ENCODE measurements at places on chromosomes 11 and 22. TPM values are rescaled to one million over a fixed set of nuclear protein-coding genes. Genes with fewer than 3 reads are reported as not detected.
A peak's percentile ranks its signal among the peaks of the same experiment; 100 is the strongest.

- DNase-seq = no peak
Measured at GRCh38 chr22:45762545-45763235, 91.1 kb downstream of the ATXN10 start.

DNA sequence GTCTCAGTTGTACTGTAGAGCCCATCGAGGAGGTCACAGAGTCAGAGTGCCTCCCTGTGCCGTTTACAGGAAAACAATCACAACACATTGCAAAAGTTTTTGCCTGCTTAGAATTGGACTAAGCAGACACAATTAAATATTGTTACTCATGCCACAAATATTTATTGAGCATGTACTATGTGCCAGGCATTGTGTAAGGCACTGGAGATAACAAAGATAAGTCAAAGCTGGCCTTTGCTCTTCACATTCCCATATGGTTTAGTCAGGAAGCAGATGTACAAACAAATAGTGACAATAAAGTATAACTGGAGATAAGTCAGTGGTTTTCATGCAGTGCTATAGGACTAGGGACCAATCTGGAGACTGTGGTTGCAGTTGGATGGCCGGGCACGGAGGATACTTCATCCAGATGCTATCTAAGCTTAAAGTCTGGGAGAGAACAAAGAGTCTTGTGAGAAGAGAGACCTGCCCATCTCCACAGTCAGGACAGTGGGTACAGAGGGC, 550.7 kb downstream of the INSC start:
- DNase-seq = no peak

DNA sequence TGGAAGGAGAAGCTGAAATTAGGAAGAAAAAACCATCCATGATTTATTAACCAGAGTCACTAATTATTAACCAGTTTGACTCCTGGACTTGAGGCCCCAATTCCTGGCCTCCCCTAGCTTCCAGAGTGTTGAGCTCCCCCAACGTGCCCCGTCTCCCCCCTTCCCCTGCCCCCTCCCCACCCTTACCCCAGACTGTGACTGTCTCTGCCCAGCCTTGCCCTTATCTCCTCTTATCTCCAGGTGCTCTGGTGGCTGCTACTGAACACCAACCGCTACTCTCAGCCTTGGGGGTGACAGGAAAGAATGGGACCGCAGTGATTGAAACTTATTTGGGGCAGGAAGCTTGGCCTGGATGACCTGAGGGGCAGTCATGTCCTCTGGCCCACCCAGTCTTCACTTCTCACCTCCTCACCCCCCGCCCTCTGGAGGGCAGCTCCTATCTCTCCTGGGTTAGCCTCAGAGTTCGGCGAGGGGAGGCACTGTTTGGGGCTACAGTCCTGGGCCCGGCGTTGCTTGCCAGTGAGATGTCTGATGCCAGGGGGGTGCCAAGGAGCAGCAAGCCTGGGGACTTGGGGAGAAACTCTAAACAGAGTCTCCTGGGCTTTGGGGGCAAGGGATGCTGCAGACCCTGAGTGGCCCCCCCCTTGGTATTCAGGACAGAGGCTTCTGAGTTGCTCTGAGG, 15.5 kb downstream of the NECTIN1 start:
- no peak for DNase-seq

DNA sequence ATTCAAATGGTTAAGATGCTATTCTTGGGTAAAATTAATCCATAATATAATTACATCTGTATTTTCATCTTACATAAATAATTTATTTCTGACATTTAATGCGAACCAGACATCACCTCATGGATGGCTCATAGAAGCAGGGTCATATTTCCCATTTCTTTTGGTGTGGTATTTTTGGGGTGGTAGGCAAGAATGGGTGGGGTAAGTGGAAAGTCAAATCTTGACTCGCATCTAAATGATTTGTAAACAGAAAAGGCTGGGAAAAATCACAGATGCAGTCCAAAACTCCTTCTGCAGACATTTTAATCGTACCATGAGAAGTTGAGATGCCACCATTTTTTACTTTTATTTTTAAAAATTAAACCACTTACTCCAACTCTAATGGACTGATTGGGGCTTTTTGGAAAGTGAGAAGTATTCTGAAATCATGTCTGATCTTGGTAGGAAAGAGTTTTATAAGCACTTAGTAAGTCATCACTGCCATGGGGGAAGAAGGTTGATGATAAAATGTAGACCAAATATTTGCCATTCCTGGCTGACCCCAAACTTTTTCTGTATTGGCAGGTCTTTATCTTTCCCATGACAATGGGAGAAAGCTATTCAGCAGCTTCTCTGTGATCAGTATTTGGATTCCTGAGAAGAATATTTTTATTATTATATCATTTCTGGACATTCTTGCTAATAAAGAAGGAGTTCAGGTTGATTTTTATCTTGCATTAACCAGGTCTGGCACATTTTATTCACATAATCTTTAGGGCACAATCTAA, 47.2 kb upstream of the BLID start:
- DNase-seq = no peak

GRCh38 chr11:34433899-34434298, 4.8 kb upstream of the CAT start:
- DNase-seq = no peak

- no peak for DNase-seq
Measured at GRCh38 chr11:47906066-47906465, 57.9 kb upstream of the NUP160 start.

GRCh38 chr11:70510571-70510970, 112.2 kb downstream of the CTTN start:
- no peak for DNase-seq

DNA sequence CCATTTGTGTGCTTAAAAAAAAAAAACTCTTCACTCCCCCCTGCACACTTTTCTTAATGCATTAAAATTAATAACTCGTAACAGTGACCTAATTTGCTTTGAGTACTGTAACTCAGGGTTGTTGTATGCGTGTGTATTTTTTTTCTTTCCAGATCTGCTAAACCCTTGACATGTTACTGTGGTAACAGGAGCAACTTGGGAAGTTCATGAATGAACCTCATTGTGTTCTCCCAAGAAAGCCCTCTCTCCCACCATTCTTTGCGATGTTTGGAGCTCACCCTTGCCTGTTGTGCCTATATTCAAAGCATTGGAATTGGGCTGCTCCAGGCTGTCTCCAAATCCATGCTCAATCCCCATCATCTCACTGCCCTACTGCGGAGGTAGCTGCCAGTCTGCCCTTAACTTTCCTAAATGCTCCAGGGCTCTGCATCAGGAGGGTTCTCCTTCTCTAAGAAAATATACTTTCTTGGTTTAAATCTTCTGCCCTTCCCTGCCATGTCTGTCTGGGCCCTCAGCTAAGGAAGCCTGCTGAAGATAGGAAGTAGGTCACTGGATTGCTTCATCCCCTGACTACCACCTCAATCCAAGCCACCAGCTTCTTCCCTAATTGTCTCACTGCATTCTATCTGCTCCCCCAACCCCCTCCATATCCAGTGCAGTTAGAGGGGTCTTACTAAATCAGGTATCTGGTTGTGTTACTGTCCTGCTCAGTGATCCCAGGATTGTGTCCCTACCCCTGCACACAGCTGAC, 70.3 kb downstream of the KIRREL3 start:
- DNase-seq = no peak

DNA sequence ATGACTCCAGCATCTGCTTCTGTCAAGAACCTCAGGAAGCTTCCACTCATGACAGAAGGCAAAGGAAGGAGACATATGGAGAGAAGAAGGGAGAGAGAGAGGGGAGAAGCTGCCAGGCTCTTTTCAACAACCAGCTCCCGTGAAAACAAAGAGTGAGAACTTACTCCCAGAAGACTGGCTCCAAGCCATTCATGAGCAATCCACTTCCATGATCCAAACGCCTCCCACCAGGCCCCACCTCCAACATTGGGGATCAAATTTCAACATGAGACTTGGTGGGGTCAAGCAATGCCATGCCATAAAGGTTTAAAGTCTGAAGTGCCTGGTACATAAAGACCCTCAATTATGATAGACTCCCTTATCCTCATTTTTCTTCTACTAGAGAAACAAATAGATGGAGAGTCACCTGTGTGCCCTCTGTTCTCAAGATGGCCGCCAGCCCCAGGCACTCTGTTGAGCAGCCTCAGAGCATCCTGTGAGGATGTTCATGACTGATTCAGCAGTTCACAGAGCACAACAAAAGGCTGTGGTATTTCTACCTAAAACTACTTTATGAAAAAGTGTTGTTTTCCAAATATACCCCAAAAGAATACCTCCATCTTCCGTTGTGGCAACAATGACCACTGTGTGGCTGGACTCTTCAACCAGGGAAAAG, 69.0 kb upstream of the CRTAM start:
- DNase-seq = no peak

DNA sequence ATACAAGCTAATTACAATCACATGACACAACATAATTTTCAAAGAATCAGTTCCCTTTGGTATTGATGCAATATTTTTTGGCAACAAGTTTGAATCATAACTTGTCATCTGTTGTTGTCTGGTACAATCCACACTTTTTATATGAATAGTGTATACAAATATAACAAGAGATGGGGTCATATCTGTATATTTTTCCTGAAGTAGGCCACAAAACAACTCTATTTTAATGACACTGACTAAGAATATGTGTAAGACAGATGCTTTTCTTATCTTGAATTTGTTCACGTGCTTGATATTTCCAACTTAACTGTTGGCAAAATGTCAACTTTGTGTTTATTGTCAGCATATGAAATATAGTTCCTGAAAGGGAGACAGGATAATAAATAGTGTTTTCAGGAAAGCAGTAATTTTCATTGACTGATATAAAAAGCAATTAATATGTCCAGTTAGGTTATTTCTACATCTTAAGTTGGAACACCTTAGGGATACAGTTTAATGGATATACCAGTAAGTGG, 27.9 kb downstream of the NOX4 start:
- no peak for DNase-seq

DNA sequence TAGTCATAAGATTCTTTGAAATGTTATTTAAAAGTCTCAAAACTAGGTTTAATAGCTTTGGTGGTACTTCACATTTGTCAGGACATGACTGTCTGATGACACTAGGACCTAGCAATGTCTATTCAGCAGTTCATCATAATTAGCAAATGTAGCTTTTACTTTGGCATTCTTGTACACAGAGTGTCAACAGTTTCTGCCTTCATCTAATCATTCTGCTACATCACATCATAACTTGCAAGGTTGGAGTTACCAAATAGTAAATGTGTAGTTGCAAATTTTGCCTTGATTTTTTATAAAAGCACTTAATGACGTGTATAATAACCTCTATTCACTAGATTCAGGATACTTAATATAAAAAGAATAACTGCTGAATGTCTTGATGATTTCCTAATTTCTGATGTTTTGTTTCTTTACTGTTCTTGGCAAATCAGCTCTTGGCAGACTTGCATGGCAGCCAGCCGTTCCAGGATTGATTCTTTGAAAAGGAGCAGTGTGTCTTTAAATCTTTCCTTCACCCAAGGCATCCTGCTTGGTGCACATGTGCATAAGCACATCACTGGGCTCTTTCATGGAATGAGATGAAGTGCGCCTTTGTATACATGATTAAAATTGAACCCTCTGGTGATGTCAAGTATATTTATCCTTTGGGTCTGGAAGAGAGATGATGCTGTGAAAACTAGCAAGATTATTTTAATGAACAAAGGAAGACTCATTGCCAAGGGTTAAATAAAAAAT, 12.2 kb downstream of the FBXO7 start:
- DNase-seq = no peak

GRCh38 chr22:46180370-46181137, 30.2 kb downstream of the PPARA start:
- DNase-seq = no peak

GRCh38 chr11:62024936-62025486, 57.6 kb upstream of the FTH1 start:
- DNase-seq = peak; percentile 64

GRCh38 chr11:35267504-35267903, 128.5 kb downstream of the CD44 start:
- no peak for DNase-seq

DNA sequence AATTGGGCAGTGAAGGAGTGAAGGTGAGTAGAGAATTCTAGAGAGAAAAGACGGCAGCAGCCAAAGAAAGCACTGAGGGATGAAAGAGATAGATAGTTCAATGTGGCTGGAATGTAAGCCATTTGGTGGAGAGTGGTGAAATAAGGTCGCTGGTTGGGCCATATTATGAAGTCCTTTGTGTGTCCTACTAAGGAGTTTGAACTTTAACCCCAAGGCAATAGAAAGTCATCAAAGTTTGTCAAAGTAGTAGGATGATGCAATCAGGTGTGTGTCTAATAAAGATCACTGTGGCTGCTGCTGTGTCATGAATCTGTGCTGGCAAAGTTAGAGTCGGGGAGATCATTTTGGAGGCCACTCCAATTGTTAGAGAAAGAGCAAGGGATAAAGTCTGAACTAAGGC, 18.7 kb downstream of the RNF121 start:
- no peak for DNase-seq

DNA sequence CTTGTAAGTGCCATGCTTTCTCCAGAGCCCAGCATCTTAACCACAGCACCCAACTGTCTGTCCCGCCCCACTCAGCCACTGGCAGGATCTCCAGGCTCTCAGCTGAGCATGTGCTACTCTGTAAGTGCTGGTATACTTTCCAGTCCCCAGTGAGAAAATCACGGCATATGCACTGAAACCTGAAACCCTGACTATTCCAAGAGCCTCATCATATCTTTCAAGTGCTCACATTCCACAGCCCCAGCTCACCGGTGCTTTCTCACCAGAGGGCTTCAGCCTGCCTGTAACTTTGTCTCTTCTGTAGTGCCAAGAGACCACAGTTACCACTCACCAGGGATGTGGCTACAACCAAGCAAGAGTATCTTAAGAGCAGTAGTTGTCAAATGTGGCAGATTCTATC, 24.4 kb upstream of the PAMR1 start:
- no peak for DNase-seq

GRCh38 chr11:105144887-105145286, 5.3 kb upstream of the CARD18 start:
- DNase-seq = no peak

DNA sequence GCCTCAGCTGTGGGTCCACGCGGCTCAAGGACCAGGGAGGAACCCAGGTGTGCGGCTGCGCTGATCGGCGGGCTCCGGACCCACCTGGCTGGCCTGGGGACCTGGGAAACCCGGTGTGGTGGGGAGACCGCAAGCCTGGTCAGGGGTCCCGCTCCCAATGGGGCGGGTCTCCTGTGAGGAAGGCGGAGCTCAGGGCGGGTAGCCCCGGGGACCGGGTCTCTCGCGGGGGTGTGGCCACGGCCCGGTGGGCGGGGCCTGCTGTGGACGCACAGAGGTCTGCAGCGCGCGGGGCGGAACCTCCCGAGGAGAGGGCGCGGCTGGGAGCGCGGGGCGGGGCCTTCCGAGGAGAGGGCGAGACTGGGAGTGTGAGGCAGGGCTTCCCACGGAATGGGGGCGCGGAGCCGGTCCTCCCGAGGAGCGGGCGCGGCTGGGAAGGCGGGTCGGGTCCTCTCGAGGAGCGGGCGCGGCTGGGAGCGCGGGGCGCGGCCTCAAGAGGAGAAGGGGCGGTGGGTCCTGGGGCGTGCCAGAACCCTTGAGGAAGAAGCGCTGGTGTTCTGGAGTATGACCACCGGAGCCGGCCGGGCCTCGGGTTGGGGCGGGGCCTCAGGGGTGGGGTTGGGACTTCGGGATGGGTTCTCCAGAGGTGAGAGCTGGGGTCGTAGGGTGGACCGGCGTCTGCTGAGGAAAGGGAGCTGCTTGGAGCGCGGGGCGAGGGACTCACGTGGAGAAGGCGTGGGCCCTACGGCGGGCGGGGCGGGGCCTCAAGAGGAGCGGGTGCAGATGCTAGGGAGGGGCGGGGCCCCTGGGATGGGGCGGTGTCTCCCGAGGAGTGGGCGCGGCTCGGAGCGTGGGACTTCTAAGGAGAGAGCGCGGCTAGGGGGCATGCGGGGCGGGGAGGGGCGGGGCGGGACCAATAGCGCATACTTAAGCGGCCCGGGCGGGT, 20.8 kb downstream of the DGCR6L start:
- DNase-seq = peak; percentile 97

GRCh38 chr22:50082961-50083461, 2.2 kb downstream of the MLC1 start:
- no peak for DNase-seq

ALKBH3 gene
- total RNA-seq = 38.3 TPM

C11orf16 gene
- total RNA-seq = not detected

TEX12 gene
- not detected for total RNA-seq

All from activated CD4-positive, alpha-beta T cell treated with anti-CD3 and anti-CD28 coated beads, Interleukin-2, amount 10 ng/mL, durations not matched to agents 24 days and 14 days (primary cell).